CD4-positive, alpha-beta T cell treated with Interleukin-4 for 4 hours (primary cell): ENCODE measurements at places on chromosomes 1 and 21.
A peak's percentile ranks its signal among the peaks of the same experiment; 100 is the strongest.

- DNase-seq, result no peak
These were observed 34.7 kb downstream of the ACOT11 start for GRCh38 chr1:54582566-54583306.

- peak; percentile 48 for DNase-seq
These were observed 11.2 kb downstream of the MEF2D start for GRCh38 chr1:156489166-156489934.

- DNase-seq, result no peak
These were observed 22.2 kb upstream of the STRIP1 start for GRCh38 chr1:110012100-110012780.

GRCh38 chr1:164771041-164771618 is 212.1 kb downstream of the PBX1 start:
- no peak for DNase-seq

DNA sequence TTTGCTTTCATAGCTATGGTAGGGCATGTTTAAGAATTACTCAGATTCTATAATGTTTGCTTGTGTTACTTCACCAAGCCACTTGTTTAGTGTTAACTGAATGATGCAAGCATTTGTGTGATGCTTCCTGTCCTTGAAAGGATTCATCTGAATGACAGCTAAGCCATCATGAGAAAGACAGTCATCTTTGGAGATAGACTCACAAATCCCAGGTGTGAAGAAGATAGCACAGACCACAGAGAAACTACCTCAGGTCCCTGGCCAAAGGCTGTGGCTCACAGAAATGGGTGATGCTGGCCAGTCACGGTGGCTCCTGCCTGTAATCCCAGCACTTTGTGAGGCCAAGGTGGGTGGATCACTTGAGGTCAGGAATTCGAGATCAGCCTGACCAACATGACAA is 321.4 kb downstream of the DPYD start:
- DNase-seq, result no peak

DNA sequence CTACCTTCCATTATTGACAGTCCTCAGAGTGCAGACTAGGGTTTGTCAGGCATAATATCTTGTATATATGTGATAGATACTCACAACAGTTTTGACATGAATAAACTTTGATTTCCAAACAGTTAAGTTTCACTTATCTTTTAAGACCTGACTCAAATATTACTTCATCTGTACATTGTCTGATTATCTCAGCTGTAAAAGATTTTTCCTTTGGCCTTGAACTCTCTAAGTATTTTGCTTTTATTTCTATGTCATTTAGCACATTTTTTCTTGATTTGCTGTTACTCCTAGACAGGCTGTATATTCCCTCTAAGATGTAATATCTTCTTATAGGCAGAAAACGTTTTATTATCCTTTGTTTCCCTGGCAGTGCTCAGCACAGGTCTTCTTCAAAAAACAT is 65.6 kb upstream of the DMRTA2 start:
- DNase-seq, result no peak

DNA sequence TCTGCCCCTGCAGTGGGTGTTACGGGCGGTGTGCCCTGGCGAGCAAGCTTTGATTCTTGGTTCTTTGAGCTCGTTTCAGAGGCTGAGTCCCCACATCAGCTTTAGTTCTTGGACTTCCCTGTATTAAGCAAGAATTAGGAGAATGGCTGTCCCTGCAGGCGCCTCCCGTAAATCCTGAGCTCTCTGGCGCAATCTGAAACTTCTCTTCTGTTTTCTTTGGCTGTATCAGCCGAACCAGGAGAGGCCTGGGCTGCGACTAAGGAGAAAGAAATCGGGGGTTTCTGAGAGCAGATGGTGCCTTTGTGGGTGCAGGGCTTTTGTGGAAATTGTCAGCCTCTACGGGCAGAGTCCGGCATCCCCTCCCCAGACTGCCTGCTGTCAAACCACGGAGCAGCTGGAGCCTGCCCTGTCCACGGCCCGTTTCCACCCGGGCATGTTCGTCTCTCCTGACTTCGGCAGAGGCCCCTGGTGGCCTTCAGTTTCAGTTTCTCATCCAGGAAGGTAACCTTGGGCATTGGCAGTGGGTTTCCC is 17.9 kb downstream of the CSTB start:
- no peak for DNase-seq

DNA sequence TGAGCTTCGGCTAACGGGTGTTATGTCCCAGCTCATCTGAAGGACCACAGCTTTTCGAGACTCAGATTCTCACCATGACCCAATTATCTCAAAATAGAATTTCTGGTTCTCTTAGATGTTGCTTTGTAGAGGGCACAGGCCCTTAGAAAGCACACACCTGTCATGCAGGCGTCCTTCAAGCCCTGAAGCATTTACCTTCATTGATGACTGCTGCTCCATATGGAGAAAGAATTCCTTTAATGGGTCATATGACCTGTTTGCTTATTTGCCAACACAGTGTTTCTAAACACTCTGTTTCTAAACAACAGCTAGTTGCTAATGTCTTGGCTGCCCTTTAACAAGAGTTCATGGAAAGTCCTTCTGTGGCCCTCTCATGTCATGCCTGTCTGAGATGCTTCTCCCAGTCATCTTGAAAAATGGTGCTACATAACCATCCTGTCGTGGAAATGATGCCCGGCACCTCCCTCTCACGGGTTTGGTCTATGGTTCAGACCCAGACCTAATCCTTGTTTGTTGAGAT is 495.7 kb downstream of the KIF26B start:
- DNase-seq, result no peak

DNA sequence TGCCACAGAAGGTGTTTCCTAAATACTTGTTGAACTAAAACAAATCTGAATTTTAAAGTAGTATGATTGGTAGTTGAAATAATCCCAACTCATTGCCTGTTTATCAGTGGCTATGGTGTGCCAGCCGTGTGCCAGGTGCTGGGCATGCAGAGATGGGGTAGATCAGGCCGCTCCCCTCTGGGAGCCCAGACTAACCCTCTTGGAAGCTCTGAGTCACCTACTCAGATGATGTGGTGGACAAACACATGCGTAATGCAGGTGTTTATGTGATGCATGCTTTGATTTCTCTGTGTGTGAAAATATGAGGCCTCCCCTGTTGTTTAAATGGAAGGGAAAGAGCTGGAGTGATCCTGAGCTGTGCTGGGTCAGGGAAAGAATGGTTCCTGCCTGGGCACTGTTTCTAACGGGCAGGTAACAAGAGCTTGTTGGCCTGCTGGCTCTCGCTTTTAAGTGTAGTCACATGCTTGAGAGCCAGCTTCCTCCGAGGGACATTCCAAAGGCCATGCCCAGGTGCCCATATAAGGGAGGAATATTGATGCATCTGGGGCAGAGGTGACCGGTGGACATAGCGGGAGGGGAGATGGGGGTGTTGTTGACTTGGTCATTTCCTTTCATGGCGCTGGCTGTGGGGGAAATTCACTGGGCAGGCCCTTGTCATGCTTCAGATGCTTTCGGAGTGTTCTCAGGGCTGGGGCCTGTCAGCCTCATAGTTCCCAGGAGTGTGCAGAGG is 10.2 kb downstream of the MFN2 start:
- no peak for DNase-seq

- DNase-seq, result no peak
These were observed 60.3 kb downstream of the CD46 start for GRCh38 chr1:207811920-207812720.

DNA sequence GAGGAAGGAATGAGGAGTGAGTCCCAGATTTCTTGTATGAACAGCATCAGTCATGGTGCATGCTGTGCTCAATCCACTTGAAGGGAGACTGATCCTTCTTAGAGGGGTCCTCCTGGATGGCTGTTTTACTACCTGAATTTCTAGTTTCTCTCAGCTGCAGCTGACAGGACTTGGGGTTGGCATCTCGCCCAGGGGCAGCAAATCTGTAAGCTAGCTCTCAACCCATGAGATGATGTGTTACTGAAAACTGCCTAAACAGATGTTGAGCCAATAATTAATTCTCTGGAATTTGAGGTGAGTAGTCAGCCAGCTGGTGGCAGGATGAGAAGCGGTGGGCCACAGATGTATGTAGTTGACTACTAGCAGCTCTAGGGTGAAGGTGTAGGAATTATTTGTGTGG is 19.6 kb downstream of the BACH1 start:
- DNase-seq, result no peak

DNA sequence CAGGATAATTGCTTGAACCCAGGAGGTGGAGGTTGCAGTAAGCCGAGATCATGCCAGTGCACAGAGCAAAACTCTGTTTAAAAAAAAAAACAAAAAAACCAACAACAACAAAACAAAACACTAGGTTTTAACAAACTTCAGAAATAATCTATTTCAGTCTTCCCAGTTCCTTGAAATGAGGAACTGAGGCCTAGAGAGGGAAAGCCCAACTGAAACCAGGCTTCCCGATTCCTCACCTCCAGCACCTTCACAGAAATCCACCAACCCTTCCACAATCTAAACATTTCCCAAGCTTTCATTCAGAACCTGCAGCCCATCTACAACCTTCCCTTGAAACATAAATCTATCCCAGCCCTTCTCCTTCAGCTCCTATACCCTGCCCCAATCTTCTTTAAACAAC is 612 bp upstream of the CD52 start:
- no peak for DNase-seq

- peak; percentile 0 for DNase-seq
These were observed 316.0 kb downstream of the LMO4 start for GRCh38 chr1:87644579-87645190.

DNA sequence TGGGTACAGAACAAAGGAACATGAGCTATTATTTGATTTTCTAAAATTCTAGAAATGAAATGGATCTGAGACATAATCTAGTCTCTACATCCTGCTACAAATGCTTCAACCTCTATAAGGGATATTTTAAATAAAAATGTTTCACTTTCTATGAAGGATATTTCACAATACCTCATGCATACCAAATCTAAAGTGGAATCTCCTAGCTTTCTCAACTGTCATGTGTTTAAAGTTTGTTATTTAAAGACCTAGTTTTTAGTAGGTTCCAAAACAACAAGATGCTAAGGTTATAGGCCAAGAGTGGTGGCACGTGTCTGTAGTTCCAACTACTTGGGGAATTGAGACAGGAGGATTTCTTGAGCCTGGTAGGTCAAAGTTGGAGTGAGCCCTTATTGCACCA is 47.6 kb downstream of the KDM5B start:
- no peak for DNase-seq

DNA sequence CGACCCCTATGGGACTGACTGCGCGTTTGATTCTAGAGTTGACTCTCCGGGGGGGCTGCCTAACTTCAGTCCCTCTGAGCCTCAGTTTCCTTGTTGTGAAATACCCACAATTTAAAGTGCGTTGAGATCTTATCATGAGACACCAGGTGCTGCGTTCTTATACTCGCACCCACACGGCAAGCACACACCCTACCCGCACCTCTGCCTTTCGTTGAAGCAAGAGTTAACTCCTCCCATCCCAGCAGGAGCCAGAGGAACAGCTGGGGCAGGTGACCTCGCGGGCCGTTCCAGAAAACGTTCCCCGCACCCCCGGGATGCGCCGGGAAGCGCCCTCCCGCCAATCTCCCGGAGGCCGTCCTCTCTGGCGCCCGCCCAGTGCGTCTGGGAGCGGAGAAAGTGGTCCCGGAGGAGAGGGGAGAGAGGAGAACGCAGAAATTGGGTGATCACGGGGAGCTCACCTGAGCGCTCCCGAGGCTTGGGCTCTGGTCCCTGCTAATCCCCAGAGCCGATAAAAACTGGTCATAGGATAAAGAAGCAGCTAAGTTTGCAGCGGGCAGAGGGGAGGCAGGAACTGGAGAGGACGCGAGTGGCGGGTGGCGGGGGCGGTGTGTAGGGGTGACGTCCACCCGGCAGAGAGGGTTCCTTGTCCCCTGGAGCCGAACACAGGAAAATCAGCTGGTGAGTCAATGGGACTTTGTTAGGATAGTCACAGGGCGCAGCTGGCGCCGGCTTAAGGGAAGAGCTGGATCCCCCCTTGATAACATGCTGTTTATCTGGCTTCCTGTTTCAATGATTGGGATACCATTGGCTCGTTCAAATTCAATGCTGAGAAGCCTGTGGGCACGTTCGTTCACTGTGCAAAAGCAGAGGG is 869 bp downstream of the NAV1 start:
- no peak for DNase-seq

GRCh38 chr1:28580722-28581530 is 11.1 kb upstream of the RAB42 start:
- peak; percentile 79 for DNase-seq

GRCh38 chr21:31911138-31911907 is 38.5 kb downstream of the HUNK start:
- DNase-seq, result no peak

GRCh38 chr1:240004086-240004749 is 87.5 kb upstream of the FMN2 start:
- peak; percentile 17 for DNase-seq

GRCh38 chr1:241115784-241116183 is 241.2 kb downstream of the RGS7 start:
- no peak for DNase-seq

DNA sequence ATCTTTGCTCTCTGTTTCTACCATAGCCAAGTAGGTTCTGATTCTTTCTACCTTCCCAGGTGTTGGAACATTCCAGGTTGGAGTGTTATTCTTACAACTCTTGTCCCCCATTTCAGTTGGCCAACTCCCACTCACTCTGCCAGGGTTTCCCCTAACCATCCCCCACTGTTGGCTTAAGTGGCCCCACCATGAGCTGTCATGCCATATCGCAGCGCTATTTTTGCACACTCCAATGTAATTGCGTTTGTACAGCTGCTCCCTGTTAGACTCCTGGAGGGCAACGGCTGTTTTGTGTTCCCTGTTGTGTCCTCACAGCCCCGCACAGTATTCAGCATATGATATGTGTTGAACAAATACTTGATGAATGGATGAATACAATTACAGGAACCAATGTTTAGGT is 117.7 kb upstream of the ETS2 start:
- DNase-seq, result no peak

DNA sequence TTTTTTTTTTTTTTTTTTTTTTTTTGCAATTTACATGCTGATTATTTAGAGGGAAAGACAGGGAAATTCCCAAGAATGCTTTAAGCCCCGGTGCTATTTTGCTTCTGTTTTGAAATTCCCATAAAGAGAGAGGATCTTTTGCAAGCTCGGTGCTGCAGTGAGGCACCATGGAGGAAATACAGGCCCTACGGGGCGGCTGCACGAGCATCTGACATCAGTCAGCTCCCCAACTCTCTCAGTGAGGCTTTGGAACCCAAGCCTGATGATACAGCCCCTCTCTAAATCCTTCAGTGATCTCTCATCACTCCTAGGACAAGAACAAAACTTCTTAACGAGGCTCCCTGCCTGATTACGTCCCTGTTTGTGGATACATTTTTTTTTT is 791 bp upstream of the CHI3L1 start:
- DNase-seq, result no peak

DNA sequence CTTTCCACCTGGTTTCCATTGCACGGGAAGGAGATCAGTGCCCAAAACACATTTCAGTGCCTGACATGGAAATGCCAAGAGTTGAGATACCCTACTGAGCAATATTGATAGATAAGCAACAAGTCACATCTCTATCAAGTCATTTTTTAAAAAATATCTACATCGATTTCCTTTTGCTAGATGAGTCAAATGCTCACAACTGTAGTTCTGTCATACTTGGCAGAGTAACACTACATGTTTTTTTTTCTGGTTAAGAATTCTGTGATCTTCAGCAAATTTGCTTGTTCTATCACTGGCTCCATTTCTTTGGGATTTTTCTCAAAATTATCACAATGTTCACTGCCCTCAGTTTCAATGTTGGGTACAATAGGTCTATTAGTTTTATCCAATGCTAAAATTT is 145.4 kb downstream of the ZC3H11B start:
- DNase-seq, result no peak
